T-cell (primary cell): ENCODE measurements at places on chromosomes 3 and 15. TPM values are rescaled to one million over a fixed set of nuclear protein-coding genes. Genes with fewer than 3 reads are reported as not detected.

DNA sequence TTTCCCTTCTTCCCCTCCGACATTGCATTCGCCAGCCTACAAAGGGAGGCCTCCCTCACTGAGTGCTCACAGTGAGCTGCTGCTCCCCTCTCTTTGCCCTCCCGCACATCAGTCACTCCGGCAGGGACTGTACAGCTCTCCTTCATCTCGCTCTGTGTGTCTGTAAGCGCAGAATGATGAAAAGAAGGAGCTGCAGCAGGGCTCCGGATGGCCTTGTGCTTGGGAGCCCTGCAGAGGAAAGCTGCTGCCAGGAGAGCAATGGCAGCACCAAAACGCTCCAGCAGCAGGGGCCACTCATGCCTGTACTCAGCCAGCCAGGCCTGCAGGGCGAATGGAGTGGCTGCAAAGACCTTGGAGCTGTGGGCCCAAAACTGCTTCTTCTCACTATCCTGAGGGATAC, 107.0 kb upstream of the NSMCE3 start:
- H3K4me1 ChIP-seq = no peaks in the 10 kb centered on the region
- H3K27ac ChIP-seq = no peak overlapping the region
- H3K4me3 ChIP-seq = no peak overlapping the region
- H3K36me3 ChIP-seq = no peaks in the 10 kb centered on the region
- no peak for DNase-seq
- peaks cover 9% of the 10 kb centered on the region for H3K27me3 ChIP-seq

- no peaks in the 10 kb centered on the region for H3K36me3 ChIP-seq
- peaks cover 56% of the 10 kb centered on the region for H3K27me3 ChIP-seq
- no peak overlapping the region for H3K4me3 ChIP-seq
- H3K4me1 ChIP-seq = no peaks in the 10 kb centered on the region
- H3K27ac ChIP-seq = no peak overlapping the region
- DNase-seq = no peak
Observed at GRCh38 chr15:66078196-66078928, 175.2 kb downstream of the MEGF11 start.

- no peaks in the 10 kb centered on the region for H3K4me1 ChIP-seq
- H3K36me3 ChIP-seq = no peaks in the 10 kb centered on the region
- H3K27me3 ChIP-seq = no peaks in the 10 kb centered on the region
- H3K4me3 ChIP-seq = no peak overlapping the region
Observed at GRCh38 chr3:103393395-103394186, 958.8 kb downstream of the ZPLD1 start.

GRCh38 chr3:56928379-56929068, 126.8 kb upstream of the ARHGEF3 start:
- no peaks in the 10 kb centered on the region for H3K36me3 ChIP-seq
- peak overlapping the region; percentile 70 for H3K27ac ChIP-seq
- peak; percentile 28 for DNase-seq
- no peak overlapping the region for H3K4me3 ChIP-seq
- H3K4me1 ChIP-seq = peaks cover 44% of the 10 kb centered on the region

DNA sequence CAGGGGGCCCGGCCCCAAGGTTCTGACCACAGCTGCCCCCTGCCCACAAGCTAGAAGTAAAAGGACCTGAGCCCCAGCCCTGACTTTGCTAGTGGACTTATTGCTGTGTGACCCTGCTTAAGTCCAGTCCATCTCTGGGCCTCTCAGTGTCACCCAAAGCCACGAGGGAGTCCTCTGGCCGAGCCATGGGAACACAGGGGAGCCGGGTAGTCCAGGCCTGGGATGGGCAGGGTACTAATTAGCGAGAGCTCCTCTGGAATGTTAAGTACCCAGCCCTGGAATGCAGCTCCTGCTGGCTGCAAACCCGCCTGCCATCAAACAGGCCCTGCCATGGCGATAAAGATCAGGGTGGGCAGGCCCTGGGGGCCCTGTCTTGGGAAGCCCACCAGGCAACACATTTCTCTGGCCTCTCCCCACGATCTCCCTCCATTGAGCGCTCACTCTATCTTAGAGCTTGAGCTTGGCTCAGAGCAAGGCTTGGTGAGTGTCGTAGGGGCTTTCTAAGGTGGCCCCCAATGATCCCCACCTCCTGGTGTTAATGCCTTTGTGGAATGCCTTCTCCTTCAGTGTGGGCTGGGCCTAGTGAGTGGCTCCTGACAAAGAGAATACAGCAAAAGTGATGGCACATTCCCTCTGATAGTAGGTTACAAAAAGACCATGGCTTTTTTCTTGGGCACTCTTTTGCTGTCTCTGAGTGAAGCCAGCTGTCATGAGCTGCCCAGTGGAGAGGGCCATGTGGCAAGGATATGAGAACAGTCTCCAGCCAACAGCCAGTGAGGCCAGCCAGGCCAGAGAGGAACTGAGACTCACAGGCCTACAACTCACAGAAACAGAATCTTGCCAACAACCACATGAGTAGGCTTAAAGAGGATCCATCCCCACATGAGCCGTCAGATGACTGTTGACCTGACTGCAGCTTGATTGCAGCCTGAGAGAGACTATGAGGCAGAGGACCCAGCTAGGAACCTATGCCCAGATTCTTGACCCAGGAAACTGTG, 133.1 kb downstream of the SMAD6 start:
- H3K4me1 ChIP-seq = no peaks in the 10 kb centered on the region
- H3K27ac ChIP-seq = no peak overlapping the region

DNA sequence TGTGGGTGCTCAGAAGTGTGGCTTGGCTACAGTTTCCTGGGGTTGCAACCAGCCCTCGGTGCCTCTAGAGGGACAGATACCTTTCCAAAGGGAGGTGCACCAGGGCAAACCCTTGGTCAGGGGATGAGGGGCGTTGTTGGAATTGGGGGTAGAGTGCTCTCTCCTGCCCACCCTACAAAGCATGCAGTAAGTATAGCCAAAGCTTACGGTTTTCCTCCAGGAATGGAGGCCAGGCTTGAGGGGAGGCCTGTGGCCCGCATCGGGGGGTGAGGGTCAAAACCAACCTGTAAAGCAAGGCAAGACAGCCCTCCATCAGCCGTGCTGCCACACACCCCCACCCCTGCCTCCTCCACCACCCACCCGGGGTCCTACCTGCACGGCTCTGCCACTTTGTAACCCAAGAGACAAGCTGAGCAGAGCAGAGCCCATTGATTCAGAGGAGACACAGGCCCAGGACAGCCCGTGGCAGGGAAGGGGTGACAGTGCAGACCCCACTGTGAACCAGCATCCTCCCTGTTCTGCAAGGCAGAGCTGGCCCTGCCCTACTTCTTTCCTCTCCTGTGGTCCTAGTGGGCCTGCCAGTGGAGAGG, 41.5 kb downstream of the TLE3 start:
- no peaks in the 10 kb centered on the region for H3K4me1 ChIP-seq
- no peak overlapping the region for H3K4me3 ChIP-seq
- H3K27me3 ChIP-seq = no peaks in the 10 kb centered on the region
- H3K27ac ChIP-seq = no peak overlapping the region
- DNase-seq = no peak

DNA sequence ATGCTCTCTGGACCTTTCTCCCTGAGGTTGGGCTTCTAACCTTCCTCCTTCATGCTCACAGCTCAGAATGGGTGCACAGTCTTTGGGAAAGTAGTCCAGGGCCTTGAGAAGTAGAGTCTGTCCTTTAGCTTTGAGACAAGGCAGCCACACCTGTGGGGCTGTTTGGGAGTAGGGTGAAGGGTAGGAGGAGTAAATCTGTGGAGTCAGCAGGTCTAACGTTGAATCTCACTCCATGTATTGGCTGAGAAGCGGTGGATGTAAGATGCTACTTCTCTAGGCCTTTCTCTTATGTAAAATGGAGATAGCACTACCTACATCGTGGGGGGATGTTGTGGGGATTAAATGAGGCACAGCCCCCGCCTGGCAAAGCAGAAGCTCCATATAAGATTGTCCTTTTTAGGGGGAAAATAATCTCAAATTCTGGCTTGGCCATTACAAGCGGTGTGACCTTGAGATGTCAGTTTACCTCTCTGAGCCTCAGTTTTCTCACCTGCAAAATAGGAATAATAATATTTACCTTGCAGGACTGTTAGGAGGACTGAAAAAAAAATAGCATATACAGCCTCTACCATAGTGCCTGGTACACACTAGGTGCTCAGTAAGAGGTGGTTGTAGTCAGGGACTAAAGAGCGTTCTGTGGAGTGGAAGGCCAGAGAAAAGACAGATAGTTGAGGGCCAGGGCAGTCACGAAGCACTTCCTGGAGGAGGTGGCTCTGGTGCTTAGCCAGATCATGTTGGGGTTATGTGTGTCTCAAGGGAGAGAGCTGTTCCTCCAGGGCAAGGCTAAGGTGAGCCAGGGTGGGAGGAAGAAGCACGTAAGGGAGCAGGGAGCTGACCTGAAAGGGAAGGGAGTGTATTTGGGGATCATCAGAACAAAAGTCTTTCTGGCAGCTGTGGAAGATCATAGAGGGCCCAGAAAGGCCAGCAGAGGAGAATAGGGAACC, 82.8 kb upstream of the MRPS22 start:
- H3K4me3 ChIP-seq = no peak overlapping the region
- no peaks in the 10 kb centered on the region for H3K36me3 ChIP-seq
- H3K27ac ChIP-seq = no peak overlapping the region
- DNase-seq = no peak
- no peaks in the 10 kb centered on the region for H3K4me1 ChIP-seq

DNA sequence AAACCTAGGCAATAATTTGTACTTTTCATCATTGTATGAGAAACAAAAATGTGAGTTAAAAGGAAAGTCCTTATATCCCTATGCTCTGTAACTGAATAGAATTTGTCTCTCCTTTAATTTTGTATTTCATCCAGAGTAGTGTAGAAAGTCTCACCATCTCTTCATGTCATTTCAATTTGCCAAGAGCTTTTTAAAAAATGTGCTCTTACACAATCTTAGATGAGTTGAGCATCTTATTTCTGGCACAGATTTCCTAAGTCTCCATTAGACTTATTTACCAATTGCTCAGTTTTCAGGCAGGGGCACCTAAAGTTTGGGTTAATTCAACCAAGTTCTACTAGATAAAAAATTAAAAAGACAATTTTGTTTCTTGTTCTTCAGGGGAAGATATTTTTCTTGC, 201.5 kb upstream of the RBMS3 start:
- H3K27me3 ChIP-seq = no peaks in the 10 kb centered on the region
- no peak overlapping the region for H3K27ac ChIP-seq
- H3K4me3 ChIP-seq = no peak overlapping the region
- no peaks in the 10 kb centered on the region for H3K36me3 ChIP-seq

- DNase-seq = no peak
- no peaks in the 10 kb centered on the region for H3K27me3 ChIP-seq
- no peak overlapping the region for H3K27ac ChIP-seq
- no peaks in the 10 kb centered on the region for H3K36me3 ChIP-seq
- H3K4me3 ChIP-seq = no peak overlapping the region
Observed at GRCh38 chr3:151923901-151924300, 50.5 kb downstream of the SUCNR1 start.

DNA sequence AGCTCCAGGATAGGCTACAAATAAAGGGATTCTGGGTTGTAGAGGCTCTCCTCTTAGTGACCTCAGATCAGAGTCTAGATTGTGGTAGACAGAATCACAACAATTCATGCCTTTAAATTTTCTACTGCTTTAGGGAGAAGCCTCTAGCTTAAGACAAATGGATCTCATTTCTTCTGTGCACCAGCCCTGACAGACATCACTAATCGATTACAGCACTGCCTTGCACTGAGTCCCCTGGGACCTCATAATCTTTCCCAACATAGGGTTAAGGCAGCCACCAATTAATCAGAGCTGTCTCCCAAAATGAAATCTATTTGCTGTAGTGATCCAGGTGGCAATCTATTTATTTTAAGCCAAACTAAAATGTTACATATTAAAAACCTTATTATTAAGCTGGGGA, 436.5 kb upstream of the WNT5A start:
- H3K4me3 ChIP-seq = no peak overlapping the region
- no peaks in the 10 kb centered on the region for H3K27me3 ChIP-seq
- no peaks in the 10 kb centered on the region for H3K36me3 ChIP-seq

DNA sequence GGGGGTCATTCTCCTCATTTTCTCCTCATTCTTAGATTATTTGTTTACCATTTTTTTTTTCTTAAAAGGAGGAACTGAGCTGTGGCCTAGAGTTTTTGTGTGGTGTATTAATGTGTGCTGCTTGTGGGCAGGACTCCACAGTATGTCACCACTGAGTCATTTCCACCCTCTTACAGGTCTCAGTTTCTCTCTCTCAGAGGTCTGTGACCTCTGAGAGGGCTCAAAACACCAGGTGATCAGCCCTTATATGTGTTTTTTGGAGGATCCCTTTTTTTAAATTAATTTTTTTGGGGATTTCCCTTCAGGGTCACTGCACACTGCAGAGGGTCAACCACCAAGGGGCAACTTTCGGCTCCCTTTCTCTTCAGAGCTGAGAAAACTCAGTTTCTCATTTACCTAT, 166.4 kb downstream of the SUCNR1 start:
- no peaks in the 10 kb centered on the region for H3K27me3 ChIP-seq
- DNase-seq = no peak
- H3K4me1 ChIP-seq = no peaks in the 10 kb centered on the region

DNA sequence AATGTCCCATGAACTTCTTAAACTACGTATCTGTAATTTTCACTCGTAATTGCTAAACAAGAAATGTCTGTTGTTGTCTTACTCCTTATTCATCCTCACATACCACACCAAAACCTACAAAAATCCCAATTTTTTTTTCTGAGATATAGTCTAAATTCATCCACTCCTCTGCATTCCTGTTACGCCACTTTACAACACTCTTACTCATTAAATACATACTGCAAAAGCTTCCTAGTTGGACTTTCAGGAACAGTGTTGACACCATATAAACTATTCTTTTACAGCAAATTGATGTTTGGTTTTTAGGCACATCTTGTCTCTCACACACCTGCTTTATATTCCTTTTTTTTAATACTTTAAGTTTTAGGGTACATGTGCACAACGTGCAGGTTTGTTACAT, 934.9 kb upstream of the CADM2 start:
- DNase-seq = no peak
- H3K27ac ChIP-seq = no peak overlapping the region
- no peaks in the 10 kb centered on the region for H3K4me1 ChIP-seq
- H3K27me3 ChIP-seq = no peaks in the 10 kb centered on the region

DNA sequence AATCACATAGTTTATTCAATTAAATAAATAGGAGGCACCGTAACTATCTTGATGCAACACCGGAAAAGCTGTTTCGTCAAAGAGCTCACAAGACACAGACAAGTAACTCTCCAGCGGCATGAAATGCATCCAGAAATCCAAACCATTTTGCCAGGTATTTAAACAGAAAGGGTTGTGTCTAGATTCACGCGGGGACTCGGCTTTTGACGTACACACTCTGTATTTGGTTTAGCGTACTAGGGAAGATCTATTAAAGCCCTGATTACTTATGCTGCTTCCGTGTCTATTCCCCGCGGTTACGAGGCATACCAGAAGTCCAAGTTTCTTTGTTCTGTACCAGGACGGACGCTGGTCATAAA, 718 bp downstream of the BNIP2 start:
- peaks cover 12% of the 10 kb centered on the region for H3K36me3 ChIP-seq
- H3K27me3 ChIP-seq = no peaks in the 10 kb centered on the region
- H3K27ac ChIP-seq = peak overlapping the region; percentile 94
- peak; percentile 14 for DNase-seq
- peaks cover 29% of the 10 kb centered on the region for H3K4me1 ChIP-seq
- H3K4me3 ChIP-seq = peak overlapping the region; percentile 85

- H3K4me3 ChIP-seq = no peak overlapping the region
- no peaks in the 10 kb centered on the region for H3K36me3 ChIP-seq
- no peaks in the 10 kb centered on the region for H3K4me1 ChIP-seq
- H3K27ac ChIP-seq = no peak overlapping the region
Observed at GRCh38 chr3:168417016-168417415, 321.3 kb upstream of the GOLIM4 start.

GRCh38 chr3:119834754-119835370, 53.0 kb downstream of the NR1I2 start:
- H3K4me3 ChIP-seq = no peak overlapping the region
- H3K4me1 ChIP-seq = no peaks in the 10 kb centered on the region

MORC1 gene
- total RNA-seq = not detected

WDR72 gene
- not detected for total RNA-seq

NAA50 gene
- 56.7 TPM for total RNA-seq

DISP2 gene
- 0.23 TPM for total RNA-seq

C15orf39 gene
- 40.3 TPM for total RNA-seq

STT3B gene
- total RNA-seq = 127 TPM

MST1 gene
- 12.6 TPM for total RNA-seq
